ENCODE measurements at places on chromosomes 3 and 15. TPM values are rescaled to one million over a fixed set of nuclear protein-coding genes. Genes with fewer than 3 reads are reported as not detected.
A peak's percentile ranks its signal among the peaks of the same experiment; 100 is the strongest.

ZDHHC23 gene
- 10.5 TPM for total RNA-seq

ACKR2 gene
- total RNA-seq = 3.5 TPM

SAMMSON gene
- total RNA-seq = not detected

UBAP1L gene
- 3.8 TPM for total RNA-seq

ACOX2 gene
- total RNA-seq = 1.6 TPM

DNAJA4 gene
- 0.90 TPM for total RNA-seq

HYPK gene
- total RNA-seq = 3.2 TPM

GPR171 gene
- not detected for total RNA-seq

SEMA6D gene
- total RNA-seq = 1.5 TPM

OSTN gene
- not detected for total RNA-seq

- no peak for DNase-seq
Measured at GRCh38 chr3:177906126-177906511, 630.1 kb upstream of the KCNMB2 start.

DNA sequence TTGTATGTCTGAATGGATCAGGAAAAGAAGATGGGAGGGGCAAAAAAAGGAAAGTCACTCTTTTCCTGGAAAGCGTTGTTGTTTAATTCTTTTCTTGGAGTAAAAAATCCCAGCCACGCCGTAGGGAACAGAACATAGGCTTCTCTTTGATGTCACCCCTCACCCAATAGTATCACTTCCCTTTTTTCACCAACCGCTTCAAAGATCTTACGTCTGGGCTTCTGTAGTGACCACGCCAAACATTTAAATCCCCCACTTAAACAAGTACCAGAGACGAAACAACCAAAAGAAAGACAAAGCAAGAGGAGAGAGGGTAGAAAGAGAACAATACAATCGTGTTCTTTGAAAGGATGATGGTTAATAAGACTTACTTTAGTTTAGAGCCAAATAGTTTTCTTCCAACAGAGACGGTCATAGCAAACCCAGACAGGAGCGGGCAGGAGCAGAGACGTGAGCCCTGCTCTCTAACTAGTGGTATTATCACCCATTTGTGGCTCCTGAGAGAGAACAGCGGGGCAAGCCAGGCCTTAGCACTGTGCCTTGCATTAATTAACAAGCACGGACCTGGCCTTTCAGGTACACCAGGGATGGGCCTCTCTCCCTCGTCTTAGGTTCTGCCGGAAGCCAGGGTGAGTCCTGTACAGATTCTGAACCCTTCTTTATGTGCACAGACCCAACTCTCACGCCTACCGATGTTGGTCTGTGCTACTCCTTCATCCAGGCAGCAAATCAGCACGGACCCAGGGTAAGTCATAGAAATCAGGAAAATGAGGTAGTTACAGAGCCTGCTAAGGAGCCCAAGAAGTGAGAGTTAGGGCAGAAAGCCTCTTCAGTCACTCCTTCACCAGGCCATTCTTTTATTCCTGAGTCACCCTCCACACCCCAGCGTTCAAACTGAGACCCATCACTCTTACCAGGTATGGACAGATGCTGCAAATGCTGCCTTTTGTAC lies 28.2 kb upstream of the BCL6 start:
- DNase-seq = no peak

- DNase-seq = peak; percentile 85
Measured at GRCh38 chr3:16511681-16512434, 1.6 kb downstream of the RFTN1 start.

GRCh38 chr3:47715928-47716327 lies 65.8 kb downstream of the SMARCC1 start:
- DNase-seq = peak; percentile 74

GRCh38 chr3:64039332-64039731 lies 16.0 kb upstream of the PSMD6 start:
- no peak for DNase-seq

- DNase-seq = peak; percentile 95
Measured at GRCh38 chr15:35305946-35306345, 220.9 kb upstream of the NANOGP8 start.

DNA sequence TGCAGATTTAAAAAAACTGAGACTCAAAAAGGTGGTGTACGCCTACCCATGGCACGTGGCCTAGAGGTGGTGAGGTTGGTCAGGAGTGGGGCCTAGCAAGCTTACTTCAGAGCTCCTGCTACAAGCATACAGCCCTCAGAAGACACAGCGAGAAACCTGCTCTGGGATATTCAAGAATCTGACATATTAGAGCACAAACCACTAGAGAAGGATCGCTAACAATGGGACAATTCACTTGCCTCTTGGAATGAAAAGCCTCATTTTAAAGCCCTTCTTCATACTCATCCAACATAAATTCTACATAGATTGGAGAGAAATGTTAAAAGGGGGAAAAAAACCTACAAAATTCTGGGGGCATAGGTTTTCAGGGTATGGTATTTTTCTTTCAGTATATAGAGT lies 118.0 kb upstream of the ARHGEF3 start:
- no peak for DNase-seq

DNA sequence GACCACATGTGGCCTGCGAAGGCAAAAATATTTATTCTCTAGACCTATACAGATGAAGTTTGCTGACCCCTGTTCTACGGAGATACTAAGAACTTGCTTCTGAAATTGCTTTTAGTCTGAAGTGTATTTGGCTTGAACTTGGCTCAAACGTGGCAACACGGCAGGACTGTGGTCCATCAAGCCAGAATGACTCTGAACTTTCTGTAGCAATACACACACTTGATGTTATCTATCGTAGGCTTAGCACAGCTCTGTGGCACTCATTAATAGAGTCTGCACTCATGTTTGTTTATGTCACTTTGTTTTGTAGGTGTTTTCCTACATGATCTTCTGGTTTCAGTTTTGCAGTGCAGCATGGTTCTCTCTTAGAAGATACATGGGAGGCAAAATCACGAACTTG lies 298.1 kb downstream of the ADAMTS17 start:
- no peak for DNase-seq

DNA sequence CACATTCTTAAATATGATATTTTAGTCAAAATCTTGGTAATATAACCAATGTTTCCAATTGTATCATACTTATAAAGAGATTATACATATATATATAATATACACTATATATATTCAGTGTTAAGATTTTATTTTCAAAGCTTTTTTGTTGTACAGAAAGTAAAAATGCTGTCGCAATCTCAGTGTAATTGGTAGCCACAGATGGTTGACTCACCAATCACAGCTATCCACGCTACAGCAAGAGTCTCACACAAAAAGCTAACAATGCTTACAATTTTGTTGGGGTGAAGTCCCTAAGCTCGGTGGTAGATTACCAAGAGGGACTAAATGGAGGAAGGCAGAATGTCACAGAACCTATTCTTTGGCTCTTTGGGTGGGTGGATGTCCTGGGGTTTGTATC lies 16.9 kb upstream of the CFAP161 start:
- DNase-seq = no peak

GRCh38 chr3:167729591-167729990 lies 5.1 kb downstream of the PDCD10 start:
- DNase-seq = no peak

- no peak for DNase-seq
Measured at GRCh38 chr3:31105011-31105410, 210.6 kb upstream of the GADL1 start.

DNA sequence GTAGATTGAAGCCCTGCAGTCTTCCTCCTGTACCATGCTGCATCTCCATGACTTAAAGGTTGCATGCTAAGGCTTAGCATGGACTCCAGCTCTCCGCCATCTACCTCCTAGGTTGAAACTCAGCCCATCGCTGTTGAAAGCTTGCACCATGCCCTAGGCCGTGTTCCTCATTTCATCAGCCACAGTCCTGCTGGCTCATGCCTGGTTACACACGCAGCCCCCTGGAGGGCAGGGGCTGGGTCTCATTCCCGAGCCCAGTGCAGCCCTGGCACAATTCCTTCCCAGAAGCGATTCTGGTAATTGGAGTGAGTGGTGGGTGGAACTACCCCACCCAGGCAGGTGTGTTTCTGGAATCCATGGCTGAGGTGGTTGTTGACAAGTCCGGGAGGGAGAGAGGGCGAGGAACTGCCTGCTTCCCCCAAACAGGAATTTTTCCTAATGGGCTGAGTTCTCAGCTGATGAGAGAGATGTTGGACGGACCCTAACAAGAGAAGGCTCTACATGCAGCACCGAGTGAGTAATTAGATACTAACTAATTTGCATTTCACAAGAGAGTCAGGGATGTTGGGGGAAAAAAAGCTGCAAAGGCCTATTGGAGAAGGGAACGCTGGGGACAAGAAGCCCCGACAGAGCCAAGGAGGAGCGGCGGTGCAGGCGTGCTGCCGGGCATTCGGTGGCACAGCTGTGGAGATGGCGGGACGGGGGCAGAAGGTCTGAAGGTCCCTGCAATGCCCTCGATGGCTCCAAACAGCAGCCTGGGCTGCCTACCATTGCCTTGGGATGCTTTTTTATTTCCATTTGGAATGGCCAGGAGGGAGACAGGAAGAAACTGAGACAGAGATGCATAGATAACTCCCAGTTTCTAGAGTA lies 92.3 kb upstream of the TLE3 start:
- no peak for DNase-seq

- no peak for DNase-seq
Measured at GRCh38 chr3:36405190-36405589, 24.9 kb downstream of the STAC start.

- DNase-seq = no peak
Measured at GRCh38 chr3:61624300-61624699, 62.9 kb downstream of the PTPRG start.

DNA sequence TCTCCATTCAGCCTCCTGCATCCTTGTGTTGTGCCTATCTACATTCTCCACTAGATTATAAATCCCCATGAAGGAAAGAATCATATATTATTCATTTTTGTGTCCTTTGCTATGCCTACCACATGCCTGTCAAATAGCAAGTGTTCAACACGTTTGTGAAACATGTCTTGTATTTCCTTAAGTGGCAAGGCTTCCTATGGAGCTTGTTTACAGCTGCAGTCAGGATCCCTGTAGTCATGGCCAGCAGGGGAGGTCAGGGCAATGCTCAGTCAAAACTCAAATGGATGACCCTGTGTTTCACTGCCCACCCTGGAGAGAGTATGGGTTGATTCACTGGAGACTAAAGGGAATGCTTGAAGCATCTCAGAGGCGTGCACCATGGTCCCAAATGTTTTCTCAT lies 191.7 kb upstream of the ATP11B start:
- DNase-seq = no peak

DNA sequence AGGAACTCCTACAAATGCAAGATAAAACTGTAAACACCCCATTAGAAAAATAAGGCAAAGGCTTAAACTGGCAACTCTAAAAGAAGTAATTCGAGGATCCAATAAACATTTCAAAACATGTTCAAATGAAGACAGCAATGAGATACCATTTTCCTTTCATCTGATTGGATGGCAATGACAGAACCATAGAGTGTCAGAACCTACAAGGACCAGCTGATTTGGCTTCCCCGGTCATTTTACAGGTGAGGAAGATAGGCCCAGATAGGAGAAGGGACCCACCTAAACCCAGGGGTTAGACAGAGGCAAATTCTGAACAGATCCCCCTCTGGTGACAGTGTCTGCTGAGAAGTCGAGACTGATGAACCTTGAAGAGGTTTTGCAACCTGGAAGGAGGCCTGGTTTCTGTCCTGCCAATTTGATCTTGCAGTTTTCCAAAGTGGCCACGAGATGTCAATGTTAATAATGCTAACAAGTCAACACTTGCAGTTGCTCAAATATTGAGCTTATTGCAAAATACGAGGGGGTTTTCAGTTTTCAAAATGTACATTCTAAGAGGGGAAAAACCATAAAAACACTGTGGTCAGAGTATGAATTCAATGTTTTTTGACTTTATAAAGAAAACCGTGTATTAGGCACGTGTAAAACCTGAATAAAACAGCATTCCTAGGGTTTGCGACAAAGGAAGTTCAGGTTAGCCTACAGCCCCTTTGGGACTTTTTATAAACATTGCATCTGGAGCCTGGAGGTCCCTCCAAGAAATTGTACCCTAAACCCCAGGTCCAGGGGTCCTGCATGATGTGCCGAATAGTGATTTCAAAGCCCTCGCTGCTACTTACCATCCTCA lies 21.5 kb downstream of the CFAP161 start:
- DNase-seq = peak; percentile 21

DNA sequence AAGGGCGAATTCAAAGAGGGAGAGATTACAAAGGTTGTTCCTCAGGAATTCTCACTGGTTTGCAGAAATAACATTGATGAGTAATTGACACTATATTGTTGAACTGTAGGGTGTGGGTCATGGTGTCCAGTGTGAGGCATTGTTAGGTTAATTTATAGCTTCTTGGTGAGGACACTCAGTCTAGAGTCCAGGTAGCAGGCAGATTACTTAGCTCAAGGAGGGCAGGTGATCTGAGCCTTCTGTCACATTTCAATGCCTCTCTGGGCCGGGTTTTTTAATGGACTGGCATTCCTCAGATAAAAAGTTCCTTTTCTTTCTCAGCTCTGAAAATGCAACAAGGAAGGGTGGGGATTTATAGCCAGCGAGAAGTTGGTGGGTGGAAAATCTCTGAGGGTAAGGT lies 194.2 kb upstream of the PROK2 start:
- no peak for DNase-seq

GRCh38 chr3:177174607-177175170 lies 22.6 kb downstream of the TBL1XR1 start:
- DNase-seq = no peak

- DNase-seq = no peak
Measured at GRCh38 chr3:28768439-28768838, 419.8 kb upstream of the AZI2 start.

- no peak for DNase-seq
Measured at GRCh38 chr15:81728726-81729125, 317.1 kb downstream of the MEX3B start.

DNA sequence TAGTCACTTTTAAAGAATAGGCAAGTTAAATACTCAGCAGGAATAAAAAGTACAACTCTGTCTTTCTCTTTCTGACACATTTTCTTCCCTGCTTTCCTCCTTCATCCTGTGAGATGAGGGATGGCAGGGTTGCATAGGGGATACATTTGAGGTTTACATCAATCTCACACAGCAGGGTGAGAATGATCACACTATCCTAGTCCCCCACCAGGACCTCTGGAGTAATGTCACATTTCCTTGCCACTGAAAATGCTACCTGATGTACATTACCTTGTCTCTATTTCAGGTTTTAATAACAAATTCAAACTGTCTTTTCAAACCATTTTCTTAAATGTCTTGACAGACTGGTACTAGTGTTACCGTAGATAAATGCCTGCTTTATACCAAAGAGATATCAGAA lies 816.9 kb downstream of the FHIT start:
- no peak for DNase-seq

GRCh38 chr15:51237816-51238215 lies 100.6 kb downstream of the CYP19A1 start:
- DNase-seq = no peak

DNA sequence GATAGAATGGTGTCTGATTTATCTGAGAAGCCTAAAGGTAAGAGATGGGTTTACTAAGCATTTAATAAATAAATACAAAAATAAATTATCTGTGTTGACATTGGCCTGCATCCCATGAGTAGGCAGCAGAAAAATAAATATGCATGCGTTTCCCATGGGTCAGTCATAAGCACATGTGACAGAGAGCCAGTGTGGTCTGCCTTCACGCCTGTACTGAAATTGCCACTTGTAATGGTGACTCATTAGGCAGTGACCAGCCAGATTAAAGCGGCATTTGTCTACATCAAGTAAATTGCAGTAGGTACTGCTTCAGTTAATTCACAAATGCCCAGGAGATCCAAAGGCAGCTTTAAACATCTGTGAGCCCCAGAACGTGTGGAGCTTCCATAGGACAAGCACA lies 399.6 kb downstream of the NAALADL2 start:
- DNase-seq = peak; percentile 15

- no peak for DNase-seq
Measured at GRCh38 chr3:138213398-138214085, 26.4 kb downstream of the ARMC8 start.

GRCh38 chr15:83559310-83559966 lies 94.5 kb upstream of the ADAMTSL3 start:
- DNase-seq = peak; percentile 62

Measured in dermis microvascular lymphatic vessel endothelial cell (primary cell).